Suppressor macrophage treated with lipopolysaccharide for 4 hours (primary cell): ENCODE measurements at places on chromosomes 2 and 18.

DNA sequence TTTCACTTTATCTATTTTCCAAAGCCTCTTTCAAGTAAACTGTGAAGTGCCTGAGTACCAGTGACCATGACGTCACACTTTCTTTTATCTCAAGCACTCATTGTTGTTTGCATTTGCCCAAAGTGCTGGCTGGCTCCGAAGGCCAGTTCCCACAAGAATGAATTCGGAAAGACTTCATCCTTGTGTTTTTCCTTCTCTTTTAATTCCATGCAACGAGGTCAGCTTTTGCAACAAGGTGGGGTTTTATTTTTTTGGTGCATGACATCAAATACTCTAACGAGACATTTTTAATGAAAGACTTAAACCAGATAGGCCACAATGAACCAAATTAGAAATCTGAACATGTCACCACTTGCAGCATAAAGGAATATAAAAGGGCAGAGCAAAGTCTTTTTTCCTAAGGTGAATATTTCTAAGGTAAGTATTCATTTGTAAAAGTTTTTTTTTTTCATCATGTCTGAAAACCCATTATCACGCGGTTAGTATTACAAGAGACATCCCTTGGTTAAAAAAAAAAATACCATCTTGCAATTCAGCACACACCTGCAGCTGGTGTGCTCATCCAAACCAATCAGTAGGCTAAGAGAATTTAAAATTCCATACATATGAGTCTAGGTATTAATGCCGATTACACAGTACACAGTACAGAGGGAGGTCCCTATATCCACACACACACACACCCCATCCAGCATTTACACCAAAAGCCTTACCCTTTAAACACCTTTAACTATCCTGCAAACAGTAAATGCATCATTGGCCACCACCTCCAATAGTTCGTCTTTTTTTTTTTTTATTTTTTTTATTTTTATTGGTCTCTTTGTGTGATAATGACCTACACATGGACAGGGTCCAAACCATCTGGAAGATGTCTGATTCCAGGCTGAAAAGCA, 2.3 kb downstream of the ARL4C start:
- peak; percentile 35 for DNase-seq

GRCh38 chr2:68861330-68861729, 9.9 kb downstream of the BMP10 start:
- peak; percentile 73 for DNase-seq

DNA sequence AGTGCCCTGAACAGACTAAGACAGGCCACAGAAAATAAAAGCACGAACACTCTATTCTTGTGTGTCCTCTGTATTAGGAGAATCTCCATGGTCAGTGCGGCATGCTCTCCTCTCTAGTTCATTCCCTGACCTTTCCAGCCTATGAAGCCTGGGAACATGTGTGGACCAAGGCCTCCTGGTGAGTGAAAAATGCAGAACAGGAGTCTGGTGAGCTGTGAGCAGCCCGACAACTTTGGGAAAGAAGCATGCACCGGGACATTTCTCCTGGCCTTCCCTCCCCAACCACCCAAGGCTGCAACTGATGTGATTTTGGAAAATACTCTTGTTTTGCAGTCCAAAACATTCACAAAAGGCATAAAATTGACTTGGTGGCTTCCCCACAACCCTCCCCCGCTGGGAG, 878.3 kb upstream of the ID2 start:
- DNase-seq = no peak

DNA sequence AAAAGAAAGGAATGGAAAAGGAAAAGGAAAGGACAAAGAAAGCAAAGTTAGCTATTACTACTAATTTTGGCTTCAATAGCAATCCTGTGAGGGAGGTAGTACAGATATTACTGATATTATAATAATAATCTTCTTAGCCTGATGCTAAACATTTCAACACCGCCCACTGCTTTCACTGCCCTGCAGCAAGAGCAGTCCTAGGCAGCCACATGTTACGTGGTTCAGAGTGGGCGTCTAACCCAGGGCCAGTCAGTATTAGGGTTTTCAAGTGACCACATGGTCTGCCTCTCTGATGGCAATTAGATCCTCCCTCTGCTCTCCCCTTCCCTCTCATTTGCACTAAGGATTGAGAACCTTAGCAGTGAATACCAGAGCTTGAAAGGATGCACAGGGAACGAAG, 83.7 kb upstream of the ZNF397 start:
- peak; percentile 6 for DNase-seq

GRCh38 chr18:36769172-36769571, 59.6 kb downstream of the TPGS2 start:
- no peak for DNase-seq

DNA sequence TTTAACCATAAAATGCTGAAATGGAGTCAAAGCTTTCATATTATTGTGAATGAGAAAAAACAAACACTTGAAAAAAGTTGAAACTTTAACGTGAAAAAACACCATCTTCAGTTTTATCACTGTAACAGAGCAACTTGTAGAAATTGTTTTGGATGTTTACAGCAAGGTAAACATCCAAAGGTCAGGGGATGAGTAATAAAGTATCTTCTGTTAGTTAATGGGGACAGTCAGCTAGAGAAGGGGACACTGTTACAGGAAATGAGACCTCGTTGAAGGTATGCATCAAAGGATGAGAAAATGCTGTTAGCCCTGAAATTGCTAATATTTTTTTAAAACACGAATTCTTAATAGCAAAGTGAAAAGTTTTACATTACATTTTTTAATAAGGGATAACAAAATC, 2.9 kb downstream of the RHBDD1 start:
- DNase-seq = no peak

GRCh38 chr2:200488169-200488568, 21.7 kb downstream of the KCTD18 start:
- no peak for DNase-seq

DNA sequence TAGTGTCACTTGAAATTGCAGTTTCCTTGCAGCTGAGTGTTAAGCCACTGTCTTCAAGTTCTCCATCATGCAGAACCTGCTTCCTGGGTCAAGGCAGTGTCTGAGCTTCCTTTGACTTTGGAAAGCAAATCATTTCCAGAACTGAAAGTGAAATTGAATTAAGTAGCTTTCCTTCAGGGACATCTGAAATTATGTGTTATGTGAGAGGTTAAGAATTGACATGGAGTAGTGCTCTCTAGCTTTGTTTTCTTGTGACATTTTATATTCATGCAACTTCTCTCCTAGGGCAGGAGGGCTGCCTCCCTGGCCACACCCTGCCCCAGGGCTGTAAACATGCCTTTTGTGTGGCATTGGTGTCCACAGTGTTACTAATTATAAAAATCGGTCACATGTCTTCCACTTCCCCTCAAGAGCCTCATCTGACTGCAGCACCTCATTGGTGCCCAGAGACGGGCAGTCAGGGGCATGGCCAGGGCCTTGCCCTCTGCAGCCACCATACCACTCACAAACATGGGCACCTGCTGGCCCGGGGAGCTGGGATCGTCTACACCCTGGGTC, 14.4 kb downstream of the RAB12 start:
- peak; percentile 69 for DNase-seq

DNA sequence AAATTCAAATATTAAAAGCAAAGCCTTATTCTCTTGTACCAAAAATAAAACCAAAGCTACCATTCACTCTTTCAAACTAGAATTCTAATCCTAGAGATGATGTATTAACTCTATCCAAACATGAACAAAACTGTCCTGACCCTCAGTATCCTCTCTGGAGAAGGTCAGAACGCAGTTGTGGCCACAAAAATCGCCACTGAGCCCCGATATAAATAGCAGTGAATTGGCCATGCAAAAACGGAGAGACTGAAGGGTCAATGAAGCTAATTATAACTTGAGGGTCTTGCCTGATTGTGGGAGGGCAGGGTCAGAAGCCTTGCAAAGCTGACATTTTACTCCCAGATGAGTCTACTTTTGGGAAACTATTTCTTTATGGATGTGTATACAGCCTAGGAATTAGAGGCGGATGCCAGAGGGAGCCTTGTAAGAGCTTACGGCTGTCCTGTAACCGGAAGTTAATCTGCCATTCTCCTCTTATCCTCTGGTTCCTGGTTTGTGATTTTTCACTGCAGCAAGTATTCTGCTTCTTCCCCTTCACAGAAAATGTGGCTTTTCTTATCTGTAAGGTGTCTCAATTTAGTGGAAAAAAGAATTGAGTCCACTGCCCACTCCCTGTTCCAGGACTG, 28.1 kb downstream of the CAVIN2 start:
- DNase-seq = peak; percentile 20

DNA sequence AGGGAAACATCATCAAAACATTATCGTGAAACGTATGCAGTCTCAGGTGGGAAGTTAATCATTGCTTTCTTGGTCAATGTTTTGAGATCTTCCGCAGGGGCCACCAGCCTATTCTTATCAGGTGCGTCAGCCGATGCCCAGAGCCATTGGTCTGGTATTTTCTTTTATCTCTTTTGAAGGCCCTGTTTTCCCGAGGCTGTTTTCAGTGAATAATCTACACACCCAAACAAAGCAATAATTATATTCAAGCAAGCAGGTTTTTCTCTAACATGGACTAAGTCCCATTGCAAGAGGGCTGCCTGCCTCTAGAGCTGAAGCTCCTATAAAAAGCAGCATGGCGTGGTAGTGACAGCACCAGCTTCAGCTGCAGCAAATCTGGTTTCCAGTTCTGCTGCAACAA, 430.0 kb upstream of the ID2 start:
- no peak for DNase-seq

GRCh38 chr18:45993438-45993837, 26.3 kb upstream of the EPG5 start:
- no peak for DNase-seq

DNA sequence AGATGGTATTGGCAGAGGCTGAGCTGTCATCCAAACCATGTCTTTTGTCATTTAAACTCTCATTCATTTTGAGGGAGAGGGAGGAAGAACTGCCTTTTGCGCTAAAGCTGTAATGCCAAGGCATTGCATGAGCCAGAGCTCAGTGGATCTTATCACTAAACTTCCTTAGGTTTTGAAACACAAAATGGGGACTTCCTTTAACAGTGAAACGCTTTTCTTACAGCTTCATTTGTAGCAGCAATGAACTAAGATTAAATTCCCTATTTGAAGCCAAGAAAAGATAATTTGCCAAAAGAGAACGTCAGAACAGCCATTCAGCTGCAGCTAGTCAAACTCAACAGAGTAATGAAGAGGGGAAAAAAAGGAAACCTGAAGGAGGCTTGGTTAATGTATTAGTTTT, 143.5 kb upstream of the MMADHC start:
- DNase-seq = no peak

GRCh38 chr2:238653431-238654109, 194.3 kb upstream of the TWIST2 start:
- DNase-seq = no peak

GRCh38 chr2:225993430-225993829, 593.9 kb downstream of the NYAP2 start:
- DNase-seq = peak; percentile 13

GRCh38 chr2:79084495-79085135, 3.2 kb downstream of the REG1B start:
- no peak for DNase-seq

DNA sequence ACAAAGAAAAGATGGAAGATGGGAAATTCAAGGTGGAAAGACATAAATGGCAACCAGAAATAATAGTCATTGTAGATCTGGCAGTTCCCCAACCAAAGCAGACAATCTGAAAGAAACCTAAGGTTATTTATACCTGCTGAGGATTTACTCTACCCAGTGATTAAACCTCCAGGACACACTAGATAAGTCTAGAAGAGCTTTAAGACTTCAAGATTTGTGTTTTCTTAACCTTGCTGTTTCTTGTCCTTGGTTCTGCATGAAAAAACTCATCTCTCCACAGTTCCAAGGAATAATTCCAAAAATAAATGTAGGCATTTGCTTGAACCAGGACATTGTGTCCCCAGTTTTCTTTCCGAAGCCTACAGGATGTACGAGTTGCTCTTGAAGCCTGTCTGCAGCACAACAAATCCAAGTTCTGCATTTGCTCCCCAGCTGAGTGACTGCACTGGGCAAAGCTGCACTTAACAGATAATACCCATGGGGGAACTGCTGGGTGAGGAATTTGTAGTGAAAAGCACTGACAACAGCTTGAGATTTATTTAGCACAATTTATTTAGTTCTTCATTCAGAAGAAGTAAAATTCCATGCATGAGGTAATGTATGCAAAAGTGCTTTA, 19.8 kb downstream of the DTNA start:
- no peak for DNase-seq
